IMR-90 (cell line): ENCODE measurements at places on chromosomes 7 and 10. TPM values are rescaled to one million over a fixed set of nuclear protein-coding genes. Genes with fewer than 3 reads are reported as not detected.

- H3K4me1 ChIP-seq: no peaks in the 10 kb centered on the region
- H3K36me3 ChIP-seq: no peaks in the 10 kb centered on the region
- DNase-seq: no peak
- no peaks in the 10 kb centered on the region for H3K27me3 ChIP-seq
Measured at GRCh38 chr7:138705167-138705566, 4.0 kb upstream of the SVOPL start.

DNA sequence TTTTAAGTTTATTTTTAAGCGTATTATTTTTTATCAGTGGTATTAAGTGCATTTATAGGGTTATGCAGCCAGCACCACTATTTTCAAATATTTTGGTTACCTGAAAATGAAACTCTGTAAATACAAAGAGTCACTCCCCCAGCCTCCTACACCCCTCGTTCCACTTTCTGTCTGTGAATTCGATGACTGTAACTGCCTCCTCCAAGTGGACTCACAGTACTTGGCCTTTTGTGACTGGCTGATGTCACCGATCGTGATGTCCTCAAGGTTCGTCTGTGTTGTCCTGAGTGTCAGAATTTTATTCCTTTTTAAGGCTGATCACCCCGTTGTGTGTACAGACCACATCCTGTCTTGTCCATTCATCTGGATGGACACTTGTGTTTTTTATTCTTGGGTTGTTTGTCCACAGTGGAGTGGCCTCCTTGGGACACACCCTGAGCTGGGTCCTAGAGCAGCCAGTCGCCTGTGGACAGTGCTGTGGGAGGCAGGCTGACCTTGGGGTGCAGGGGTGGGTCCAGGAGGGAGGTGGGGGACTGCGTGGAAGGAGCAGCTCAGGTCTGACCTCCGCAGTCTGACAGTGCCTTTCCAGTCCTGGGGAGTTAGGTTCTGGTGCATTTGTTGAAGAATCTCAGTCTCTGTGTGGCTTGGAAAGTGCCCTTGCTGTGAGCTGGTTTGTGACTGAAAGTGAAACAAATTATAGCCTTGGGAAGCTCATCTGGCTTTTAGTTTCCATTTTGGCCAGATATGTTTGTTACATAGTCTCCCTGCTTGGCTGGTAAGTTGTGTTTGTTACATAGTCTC, 6.9 kb downstream of the MTG1 start:
- DNase-seq: no peak
- no peak overlapping the region for H3K4me3 ChIP-seq
- H3K27me3 ChIP-seq: no peaks in the 10 kb centered on the region
- H3K27ac ChIP-seq: no peak overlapping the region
- H3K4me1 ChIP-seq: peaks cover 2% of the 10 kb centered on the region; the same call in 1 of the 2 replicates

DNA sequence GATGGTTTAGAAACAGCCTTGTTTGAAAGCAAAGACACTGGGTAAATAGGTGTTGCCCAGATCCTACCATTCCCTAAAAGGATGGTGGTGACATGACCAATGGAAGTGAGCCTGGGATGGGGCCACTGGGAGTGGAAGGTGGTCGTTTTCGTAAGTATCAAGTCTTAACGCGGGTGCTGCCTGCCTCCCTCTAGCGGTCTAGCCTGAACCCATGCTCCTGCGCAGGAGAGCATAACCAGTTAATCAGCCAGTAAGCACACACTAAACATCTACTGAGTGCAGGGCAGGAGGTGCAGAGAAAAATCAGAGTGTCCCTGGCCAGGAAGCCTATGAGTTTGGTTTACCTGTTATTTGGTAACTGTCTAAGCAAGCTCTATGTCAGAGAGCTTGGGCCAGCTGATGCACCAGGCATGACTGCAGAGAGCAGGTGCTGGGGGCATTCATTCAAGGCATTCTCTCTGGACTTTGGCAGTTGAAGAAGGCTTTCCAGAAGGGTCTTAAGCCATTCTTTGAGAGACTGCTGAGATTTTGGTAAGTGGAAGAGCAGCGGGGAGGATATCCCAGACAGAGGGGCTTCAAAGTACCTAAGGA, 930 bp downstream of the GARIN1A start:
- no peaks in the 10 kb centered on the region for H3K27me3 ChIP-seq
- H3K4me3 ChIP-seq: no peak overlapping the region
- H3K4me1 ChIP-seq: no peaks in the 10 kb centered on the region
- H3K36me3 ChIP-seq: no peaks in the 10 kb centered on the region; the same call in 1 of the 2 replicates

DNA sequence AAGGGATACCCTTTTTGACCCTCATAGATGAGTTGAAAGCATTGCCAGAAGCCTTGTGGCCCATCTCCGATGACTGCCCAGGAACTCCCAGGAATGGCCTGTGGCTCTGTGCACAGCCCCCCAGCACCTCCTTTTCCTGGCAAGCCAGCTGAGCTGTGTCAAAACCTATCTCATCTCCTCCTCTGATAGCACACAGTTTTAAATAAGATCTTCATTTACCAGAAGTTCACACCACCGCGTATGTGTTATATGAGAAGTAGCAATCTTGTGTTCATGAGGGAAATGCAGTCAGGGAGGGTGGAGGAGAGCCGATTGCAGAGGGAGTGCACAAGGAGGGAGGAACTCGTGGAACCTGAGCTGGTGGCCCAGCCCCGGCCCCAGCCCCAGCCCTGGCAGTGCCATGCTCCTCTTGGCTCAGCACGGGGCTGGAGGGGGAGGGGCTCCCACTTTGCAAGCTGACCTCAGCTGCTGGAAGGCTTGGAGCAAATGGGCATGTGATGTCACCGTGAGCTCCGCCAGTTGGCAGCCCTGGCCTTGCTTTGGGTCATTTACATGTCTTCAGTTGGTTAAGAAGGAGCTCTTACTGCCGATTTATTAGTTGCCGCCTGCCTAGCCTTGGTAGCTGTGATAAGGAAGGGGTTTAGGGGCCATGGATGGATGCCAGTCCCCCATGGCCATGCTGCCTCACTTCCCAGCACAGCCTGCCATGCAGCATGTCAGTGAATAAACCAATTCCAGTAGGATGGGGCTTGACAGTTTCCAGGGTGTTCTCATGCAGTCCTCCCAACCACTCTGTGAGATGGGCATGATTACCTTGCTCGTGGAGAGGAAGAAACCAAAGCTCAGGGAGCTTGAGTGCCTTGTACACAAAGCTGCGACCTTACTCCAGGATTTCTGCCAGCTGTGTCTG, 20.0 kb downstream of the UNC5B start:
- no peaks in the 10 kb centered on the region for H3K27me3 ChIP-seq
- no peak overlapping the region for H3K27ac ChIP-seq
- no peaks in the 10 kb centered on the region for H3K36me3 ChIP-seq

- no peaks in the 10 kb centered on the region for H3K27me3 ChIP-seq
- no peaks in the 10 kb centered on the region for H3K36me3 ChIP-seq
- DNase-seq: no peak
- no peak overlapping the region for H3K4me3 ChIP-seq
- no peak overlapping the region for H3K27ac ChIP-seq
Measured at GRCh38 chr10:67722113-67722512, 26.1 kb upstream of the CTNNA3 start.

GRCh38 chr10:69009360-69009759, 20.8 kb downstream of the KIFBP start:
- H3K4me3 ChIP-seq: no peak overlapping the region
- DNase-seq: peak; percentile 72
- H3K36me3 ChIP-seq: peaks cover 29% of the 10 kb centered on the region
- 0 out of 2 replicates have a peak, but pooled peaks cover 2% of the 10 kb centered on the region for H3K4me1 ChIP-seq
- no peak overlapping the region for H3K27ac ChIP-seq
- no peaks in the 10 kb centered on the region for H3K27me3 ChIP-seq

- no peak for DNase-seq
- no peak overlapping the region for H3K27ac ChIP-seq
- H3K4me1 ChIP-seq: peaks cover 2% of the 10 kb centered on the region
- no peaks in the 10 kb centered on the region for H3K36me3 ChIP-seq
Measured at GRCh38 chr10:89173075-89173474, 34.0 kb downstream of the CH25H start.

GRCh38 chr10:21284301-21284700, 241.2 kb downstream of the SKIDA1 start:
- no peak for DNase-seq
- no peak overlapping the region for H3K27ac ChIP-seq
- no peaks in the 10 kb centered on the region for H3K27me3 ChIP-seq
- H3K4me3 ChIP-seq: no peak overlapping the region
- no peaks in the 10 kb centered on the region for H3K36me3 ChIP-seq
- 0 out of 2 replicates have a peak, but pooled peaks cover 2% of the 10 kb centered on the region for H3K4me1 ChIP-seq

GRCh38 chr10:114538181-114538906, 119.7 kb downstream of the ABLIM1 start:
- peaks cover 42% of the 10 kb centered on the region for H3K27me3 ChIP-seq
- H3K4me1 ChIP-seq: peaks cover 6% of the 10 kb centered on the region
- no peak for DNase-seq
- no peak overlapping the region for H3K27ac ChIP-seq
- no peaks in the 10 kb centered on the region for H3K36me3 ChIP-seq
- no peak overlapping the region for H3K4me3 ChIP-seq

- DNase-seq: no peak
- no peak overlapping the region for H3K27ac ChIP-seq
- H3K27me3 ChIP-seq: no peaks in the 10 kb centered on the region
- H3K4me3 ChIP-seq: no peak overlapping the region
- no peaks in the 10 kb centered on the region for H3K36me3 ChIP-seq
- no peaks in the 10 kb centered on the region for H3K4me1 ChIP-seq
Measured at GRCh38 chr7:89511900-89512299, 642.4 kb upstream of the STEAP1 start.

GRCh38 chr7:159039716-159040115, 105.0 kb downstream of the VIPR2 start:
- no peak for DNase-seq
- H3K36me3 ChIP-seq: no peaks in the 10 kb centered on the region
- H3K27me3 ChIP-seq: no peaks in the 10 kb centered on the region; the same call in 1 of the 2 replicates
- no peak overlapping the region for H3K27ac ChIP-seq
- H3K4me1 ChIP-seq: no peaks in the 10 kb centered on the region

DNA sequence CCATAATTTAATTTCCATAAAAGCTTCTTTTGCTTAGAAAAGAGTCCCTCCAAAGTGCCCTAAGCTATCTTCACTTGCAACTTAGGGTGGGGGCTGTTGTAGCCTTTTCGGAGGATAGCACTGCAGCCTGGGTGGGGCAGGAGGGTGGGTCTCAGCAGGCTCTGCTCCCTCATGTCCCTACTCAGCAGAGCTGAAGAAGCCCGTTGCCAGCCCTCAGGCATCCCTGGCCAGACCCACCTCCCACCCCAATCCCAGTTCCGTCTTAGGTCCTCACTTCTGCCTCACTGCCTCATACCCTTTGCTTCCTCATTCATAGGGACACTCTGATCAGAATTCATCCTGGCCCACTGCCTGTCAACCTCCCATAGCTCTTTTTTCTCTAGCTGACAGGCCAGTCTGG, 99.8 kb upstream of the ZMIZ1 start:
- no peak for DNase-seq
- no peaks in the 10 kb centered on the region for H3K36me3 ChIP-seq
- no peak overlapping the region for H3K27ac ChIP-seq
- no peaks in the 10 kb centered on the region for H3K27me3 ChIP-seq
- peaks cover 29% of the 10 kb centered on the region for H3K4me1 ChIP-seq
- no peak overlapping the region for H3K4me3 ChIP-seq

- H3K36me3 ChIP-seq: no peaks in the 10 kb centered on the region
- H3K27me3 ChIP-seq: no peaks in the 10 kb centered on the region
- peak overlapping the region; percentile 93 for H3K4me3 ChIP-seq
- peak; percentile 43 for DNase-seq
Measured at GRCh38 chr7:122137251-122138077, 6.6 kb downstream of the AASS start.

DNA sequence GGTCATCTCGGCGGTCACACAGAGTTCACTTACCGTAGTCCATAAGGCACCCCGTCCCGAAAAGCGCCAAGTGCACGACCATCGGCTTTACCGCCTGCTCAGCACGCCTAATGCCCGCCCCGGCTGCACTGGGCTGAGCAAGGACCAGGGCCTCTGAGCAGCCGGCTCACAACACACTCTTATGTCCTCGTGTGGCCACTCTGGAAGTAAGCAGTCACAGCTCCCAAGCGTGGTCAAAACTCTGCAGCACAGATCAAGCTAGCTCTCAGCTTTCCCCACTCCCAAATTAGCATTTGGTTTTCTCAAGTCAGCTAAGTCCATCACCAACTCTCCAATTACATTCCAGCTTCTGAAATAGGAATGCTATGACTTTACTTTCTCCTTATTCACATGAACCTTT, 57.7 kb downstream of the MAD1L1 start:
- DNase-seq: no peak
- no peak overlapping the region for H3K4me3 ChIP-seq

SLC18A2 gene
- not detected in 2 replicates for polyA plus RNA-seq

ZNF853 gene
- 3.4 TPM in 2 replicates for polyA plus RNA-seq

NKX1-2 gene
- not detected in 2 replicates for polyA plus RNA-seq

FRMPD2 gene
- polyA plus RNA-seq: not detected in 2 replicates

GIMAP6 gene
- polyA plus RNA-seq: not detected in 2 replicates
